ENCODE measurements at places on chromosomes 1 and 21.

- no peak for DNase-seq
Measured at GRCh38 chr1:164265232-164265631, 293.8 kb upstream of the PBX1 start.

- DNase-seq = peak; percentile 15
Measured at GRCh38 chr21:46079352-46080170, 18.4 kb upstream of the COL6A2 start.

- no peak for DNase-seq
Measured at GRCh38 chr1:61322769-61323168, 240.4 kb downstream of the NFIA start.

GRCh38 chr1:152960452-152961044 lies 9.9 kb upstream of the SPRR4 start:
- DNase-seq = no peak

DNA sequence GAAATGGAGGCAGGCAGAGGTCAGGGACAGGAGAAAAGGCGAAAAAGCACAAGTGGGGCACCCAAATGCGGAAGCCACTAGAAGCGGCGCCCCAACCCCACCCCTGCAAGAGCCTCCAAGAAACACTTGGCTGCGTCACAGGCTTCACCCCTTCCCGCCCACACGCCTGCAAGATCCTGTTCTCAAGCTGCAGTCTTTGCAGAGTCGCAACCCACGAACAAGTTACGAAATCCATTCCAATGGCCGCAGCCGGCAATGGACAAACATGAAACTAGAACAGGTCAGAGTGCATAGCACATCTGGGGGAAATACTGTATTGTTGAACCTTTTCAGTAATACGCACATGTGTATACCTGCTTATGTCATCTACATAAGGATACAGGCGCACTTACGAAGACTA lies 103.6 kb downstream of the PSMG1 start:
- no peak for DNase-seq

DNA sequence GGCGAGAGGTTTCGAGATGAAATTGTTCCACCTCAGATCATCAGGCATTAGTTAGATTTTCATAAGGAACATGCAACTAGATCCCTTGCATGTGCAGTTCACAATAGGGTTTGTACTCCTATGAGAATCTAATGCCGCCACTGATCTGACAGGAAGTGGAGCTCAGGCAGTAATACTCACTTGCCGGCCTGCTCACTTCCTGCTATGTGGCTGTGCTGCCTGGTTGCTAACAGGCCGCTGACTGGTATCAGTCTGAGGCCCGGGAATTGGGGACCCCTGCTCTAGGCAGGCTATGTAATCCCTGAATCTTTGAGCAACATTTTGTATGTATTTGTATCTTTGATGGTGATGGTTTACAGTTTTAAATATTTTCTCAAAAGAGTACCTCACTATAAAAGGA lies 32.5 kb downstream of the XKR8 start:
- DNase-seq = peak; percentile 39

DNA sequence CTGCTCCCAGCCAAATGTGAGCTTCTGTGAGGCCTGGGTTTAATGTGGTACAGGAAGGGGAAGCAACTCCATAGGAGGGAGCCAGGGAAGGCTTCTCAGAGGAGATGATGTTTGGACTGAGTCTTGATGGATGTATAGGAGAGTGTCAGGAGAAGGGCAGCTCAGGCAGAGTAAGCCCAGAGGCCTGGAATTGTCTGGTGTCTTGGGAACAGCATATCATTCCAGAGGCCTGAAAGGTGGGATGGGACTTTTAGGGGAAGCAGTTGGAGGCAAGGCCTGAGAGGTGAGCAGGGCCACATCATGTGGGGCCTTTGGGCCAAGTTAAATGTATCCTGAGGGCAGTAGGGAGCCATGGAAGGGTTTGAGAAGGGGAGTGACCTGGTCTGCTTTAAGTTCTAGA lies 148.6 kb upstream of the WNT4 start:
- no peak for DNase-seq

GRCh38 chr21:45788198-45788597 lies 144.7 kb downstream of the PCBP3 start:
- DNase-seq = peak; percentile 14

DNA sequence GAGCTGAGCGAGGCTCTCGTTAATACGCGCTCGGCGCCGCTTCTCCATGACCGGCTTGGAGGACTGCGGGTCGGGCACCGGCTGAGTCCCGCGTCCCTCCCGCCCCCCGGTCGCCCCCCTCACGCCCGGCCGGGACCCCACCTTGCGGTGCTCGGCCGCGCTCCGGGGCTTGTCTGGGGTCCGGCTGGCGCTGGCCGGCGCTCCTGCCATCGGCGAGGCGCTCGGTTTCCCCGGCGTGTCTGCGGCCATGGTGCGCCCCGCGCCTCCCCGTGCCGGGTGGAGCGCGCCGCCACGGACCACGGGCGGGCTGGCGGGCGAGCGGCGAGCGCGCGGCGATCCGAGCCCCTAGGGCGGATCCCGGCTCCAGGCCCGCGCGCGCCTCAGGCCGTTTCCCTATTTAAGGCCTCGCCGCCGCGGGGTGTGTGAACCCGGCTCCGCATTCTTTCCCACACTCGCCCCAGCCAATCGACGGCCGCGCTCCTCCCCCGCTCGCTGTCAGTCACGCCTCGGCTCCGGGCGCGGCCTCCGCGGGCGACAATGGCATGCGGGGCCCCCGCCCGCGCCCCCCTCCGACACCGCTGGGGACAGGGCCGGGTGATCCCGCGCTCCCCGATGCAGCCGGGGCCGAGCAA lies at the start of gene HES4:
Gene HES4 (minus strand): TSS at position 373 of the 632 bp plus-strand sequence. CDS start 124 bp downstream, at position 249.
- DNase-seq = peak; percentile 79

- no peak for DNase-seq
Measured at GRCh38 chr1:152089014-152089674, at the start of gene TCHHL1. TCHHL1 (minus strand) TSS chr1:152089064; CDS start chr1:152088143, 921 bp downstream.

DNA sequence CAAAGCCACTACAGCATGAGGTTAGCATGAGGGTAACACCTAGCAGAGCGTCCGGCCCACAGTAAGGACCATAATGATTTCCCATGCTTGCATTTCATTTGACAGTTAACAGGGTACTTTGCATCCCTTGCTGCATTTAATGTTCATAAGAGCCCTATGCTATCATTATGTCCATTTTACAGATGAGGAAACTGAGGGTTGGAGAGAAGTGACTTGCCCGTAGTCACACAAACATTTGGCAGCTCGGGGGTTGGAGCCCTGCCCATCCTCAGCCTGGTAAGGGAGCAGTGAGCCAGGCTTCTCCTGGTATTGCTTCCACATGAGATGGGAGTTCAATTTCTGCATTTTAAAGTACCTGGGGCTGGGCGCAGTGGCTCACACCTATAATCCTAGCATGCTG lies 16.5 kb upstream of the EPHB2 start:
- no peak for DNase-seq

DNA sequence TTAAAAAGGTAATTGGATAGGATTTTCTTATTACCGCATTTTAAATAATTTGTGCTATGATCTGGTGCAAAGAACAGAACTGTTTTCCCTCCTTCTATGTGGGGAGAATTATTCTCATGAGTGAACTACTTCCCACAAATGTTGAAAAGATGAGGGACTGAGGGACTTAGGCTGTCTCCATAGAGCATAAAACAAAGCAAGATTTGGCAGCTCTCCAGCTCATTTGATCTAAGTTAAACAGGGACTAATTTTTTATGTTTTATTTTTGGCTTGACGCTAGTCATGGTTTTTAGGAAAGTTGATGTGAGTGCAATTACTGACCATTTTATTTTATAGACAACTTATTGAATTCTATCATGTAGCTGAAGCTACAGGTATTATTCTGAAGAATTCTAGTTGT lies 362.3 kb downstream of the HLX start:
- no peak for DNase-seq

GRCh38 chr1:29700491-29700890 lies 464.2 kb downstream of the PTPRU start:
- DNase-seq = no peak

DNA sequence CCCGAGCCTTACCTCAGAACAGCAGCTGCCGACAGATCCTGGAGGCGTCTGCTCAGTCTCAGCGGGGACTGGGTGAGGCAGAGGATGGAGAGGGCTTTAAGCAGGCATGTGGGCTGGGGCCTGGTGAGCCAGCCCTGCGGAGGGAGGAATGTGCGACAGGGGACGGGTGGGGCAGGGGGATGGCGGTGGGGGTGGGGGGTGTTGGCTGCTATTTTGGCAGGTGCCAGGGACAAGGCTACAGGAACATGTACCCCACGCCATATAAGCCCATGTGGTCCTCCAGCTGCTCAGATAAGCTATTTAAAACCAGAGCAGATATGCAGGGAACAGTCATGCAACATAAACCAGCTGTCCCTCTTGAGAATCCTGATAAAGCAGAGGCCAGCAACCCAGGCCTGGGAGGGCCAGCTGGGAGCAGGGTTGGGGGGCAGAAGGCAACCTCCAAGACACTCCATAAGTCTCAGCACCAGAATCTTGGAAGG lies at the start of gene TNNT2:
Gene TNNT2 (minus strand): TSS at position 70 of the 482 bp plus-strand sequence. CDS start 4,426 bp downstream, outside the sequence.
- no peak for DNase-seq

DNA sequence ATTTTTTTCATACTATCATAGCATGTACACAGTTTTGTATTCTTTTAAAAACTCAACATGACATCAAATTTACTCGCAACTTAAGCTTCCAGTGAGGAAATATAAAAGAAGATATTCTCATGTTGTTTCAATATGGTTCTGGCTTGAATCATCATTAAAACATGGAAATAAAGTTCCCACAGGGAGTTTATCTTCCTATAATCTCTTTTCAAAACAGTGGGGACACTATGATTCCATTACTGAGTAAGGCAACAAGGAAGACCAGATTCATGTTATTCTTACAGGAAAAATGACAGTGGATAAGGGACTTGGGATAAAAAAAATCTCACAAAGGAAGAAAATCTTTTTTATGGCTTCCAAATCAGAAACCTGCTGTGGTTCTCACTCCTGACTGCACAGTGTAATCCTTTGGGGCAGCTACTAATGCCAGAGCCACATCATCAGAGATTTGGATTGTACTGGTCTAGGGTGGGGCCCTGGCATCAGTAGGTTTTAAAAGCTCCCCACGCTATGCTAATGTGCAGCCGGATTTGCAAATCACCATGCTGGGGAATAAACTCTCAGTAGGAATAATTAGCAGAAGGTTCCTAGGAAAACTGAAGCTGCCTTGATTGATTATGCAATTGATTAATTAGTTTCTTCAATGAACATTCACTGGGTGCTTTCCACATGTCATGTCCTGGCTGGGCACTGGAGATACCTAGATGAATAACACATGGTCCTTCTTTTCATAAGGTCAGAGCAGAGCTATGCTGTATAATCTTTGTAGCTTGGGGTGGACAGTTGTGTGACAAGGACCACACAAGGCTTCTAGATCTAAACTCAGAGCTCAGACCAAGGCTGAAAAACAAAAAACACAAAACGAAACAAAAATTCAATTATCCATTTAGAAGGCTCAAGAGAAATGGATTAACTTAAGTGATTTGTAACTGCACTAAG lies 71.1 kb upstream of the C8B start:
- DNase-seq = no peak

DNA sequence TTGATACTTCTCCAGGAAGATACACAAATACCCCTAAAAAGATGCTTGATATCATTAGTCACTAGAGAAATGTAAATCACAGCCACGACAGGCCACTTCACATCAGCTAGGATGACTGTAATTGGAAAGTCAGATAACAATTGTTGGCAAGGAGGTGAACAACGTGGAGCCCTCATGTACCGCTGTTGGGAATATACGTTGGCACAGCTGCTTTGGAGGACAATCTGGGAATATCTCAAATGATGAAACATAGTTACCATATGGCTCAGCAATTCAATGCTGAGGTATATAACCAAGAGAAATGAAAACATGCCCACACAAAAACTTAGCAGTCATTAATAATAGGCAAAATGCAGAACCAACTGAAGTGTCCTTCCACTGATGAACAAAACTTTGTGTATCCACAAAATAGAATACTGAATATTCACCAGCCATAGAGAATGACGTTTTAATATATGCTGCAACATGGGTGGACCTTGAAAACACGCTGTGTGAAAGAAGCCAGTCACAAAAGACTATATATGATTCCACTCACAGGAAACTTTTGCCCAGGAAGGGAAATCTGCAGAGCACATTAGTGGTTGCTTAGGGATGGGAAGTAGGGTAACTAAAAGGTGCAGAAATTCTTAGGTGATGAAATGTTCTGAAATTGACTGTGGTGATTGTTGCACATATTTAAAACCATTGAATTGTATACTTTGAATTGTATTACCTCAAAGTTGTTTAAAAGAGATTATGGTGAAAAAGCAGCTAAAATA lies 95.4 kb downstream of the AHCTF1 start:
- DNase-seq = no peak

DNA sequence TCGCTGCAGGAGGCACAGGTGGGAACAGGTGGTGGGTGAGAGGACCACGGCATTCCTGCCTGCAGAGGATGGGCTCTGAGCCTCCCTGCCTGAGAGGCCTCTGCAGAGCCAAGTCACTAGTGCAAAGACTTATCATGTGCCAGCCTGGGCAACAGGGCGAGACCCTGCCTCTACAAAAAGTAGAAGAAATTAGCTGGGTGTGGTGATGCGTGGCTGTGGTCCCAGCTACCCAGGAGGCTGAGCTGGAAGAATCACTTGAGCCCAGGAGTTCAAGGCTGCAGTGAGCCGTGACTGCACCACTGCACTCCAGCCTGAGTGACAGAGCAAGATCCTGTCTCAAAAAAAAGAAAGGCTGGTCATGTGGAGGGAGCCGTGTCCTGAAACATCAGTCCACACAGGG lies 46.4 kb downstream of the PKNOX1 start:
- no peak for DNase-seq

DNA sequence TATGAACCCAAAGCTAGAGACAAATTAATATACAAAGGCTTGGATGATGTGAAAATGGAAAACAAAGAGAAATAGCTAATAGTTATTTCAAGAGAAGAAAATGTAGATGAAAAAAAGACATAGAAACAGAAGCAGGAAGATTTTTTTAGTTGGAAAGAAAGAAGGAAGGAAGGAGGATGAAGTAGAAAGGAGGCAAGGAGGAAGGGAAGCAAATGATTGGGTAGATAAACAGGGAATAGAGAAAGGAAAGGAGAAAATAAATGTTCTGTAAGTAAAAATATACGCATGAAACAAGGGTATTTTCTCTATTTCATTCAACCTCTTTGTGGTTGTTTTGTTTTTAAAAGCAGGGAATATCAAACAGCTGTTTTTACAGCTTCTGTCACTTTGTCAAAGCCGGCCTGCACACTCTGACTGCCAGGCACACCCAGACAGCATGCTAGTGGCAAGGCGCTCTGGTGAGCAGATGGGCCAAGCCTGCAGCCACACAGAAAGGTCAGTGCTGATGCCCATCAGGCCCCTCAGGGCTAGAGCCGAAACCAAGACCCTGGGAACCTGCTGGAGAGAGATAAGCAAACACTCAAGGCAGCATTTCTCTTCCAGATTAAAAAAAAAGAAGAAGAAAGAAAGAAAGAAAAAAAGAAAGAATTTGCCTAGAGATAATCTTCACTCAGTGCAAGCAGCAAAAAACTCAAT lies 72.9 kb upstream of the CTTNBP2NL start:
- no peak for DNase-seq

GRCh38 chr21:15221799-15222386 lies 157.1 kb upstream of the NRIP1 start:
- no peak for DNase-seq

GRCh38 chr1:87115317-87115890 lies 201.0 kb downstream of the HS2ST1 start:
- no peak for DNase-seq

Measured in activated T-cell treated with anti-CD3 and anti-CD28 coated beads, Interleukin-2, amount 50 U/mL, for 48 hours (primary cell).